ENCODE measurements at places on chromosomes 2 and 18. TPM values are rescaled to one million over a fixed set of nuclear protein-coding genes. Genes with fewer than 3 reads are reported as not detected.

DNA sequence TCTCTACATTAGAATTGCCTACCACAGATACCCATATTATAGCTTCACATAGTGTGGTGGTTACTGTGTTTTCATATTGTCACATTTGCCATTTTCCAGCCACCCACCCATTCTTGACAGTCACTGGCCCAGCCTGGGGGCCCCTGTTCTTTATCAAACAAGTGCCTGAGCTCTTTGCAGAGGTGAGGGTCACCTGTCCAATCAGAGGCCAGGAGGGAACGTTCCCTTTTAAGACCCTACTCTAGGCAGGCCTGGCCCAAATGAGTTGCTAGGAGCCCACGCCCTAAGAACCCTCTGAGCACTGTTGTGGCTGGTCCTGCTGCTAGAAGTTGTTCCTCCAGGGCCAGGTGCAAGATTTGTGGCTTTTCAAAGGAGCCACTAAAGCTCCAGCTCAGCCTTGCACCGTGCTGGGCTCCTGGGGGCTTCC is 5.2 kb downstream of the IL37 start:
- DNase-seq: no peak

Gene GALNT5
- total RNA-seq: 0.27 TPM

- no peak for DNase-seq
Observed at GRCh38 chr2:164335947-164336346, 285.3 kb downstream of the GRB14 start.

- DNase-seq: no peak
Observed at GRCh38 chr2:45968946-45969584, 317.6 kb downstream of the PRKCE start.

GRCh38 chr18:76368976-76369375 is 126.1 kb downstream of the ZNF516 start:
- DNase-seq: no peak

GRCh38 chr2:217834057-217834620 is 168.7 kb downstream of the TNS1 start:
- no peak for DNase-seq

Gene COL4A4
- not detected for total RNA-seq

Gene IL1RL2
- total RNA-seq: not detected

Gene C2orf66
- 0.27 TPM for total RNA-seq

GRCh38 chr2:137937246-137937645 is 27.0 kb upstream of the HNMT start:
- no peak for DNase-seq

Gene ADD2
- total RNA-seq: 4.3 TPM

DNA sequence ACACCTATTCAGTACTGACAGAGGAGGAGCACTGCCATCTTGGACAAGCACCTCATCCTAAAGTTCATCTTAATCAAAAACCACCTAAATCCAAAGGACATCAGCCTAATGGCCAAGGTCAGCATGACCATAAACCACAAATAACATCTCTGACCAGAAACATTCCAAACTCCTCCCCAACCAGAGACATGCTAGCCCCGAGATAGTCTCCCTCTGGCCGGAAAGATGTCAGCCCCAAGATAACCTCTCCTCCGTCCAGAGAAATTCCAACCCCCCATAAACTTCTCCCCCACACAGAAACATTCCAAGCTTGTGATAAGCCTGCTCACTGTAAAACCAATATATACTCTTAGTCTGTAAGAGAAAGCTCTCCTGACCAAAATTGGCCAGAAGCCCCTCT is 260.6 kb downstream of the CLIP4 start:
- no peak for DNase-seq

GRCh38 chr2:219081701-219082331 is 21.1 kb upstream of the IHH start:
- no peak for DNase-seq

Gene TLX2
- total RNA-seq: 0.27 TPM

- no peak for DNase-seq
Observed at GRCh38 chr2:505941-506340, 171.3 kb downstream of the TMEM18 start.

- DNase-seq: no peak
Observed at GRCh38 chr2:10541775-10542432, 93.8 kb upstream of the ODC1 start.

GRCh38 chr2:54914637-54915036 is 135.6 kb downstream of the RTN4 start:
- DNase-seq: no peak

GRCh38 chr18:50687491-50687890 is 127.6 kb downstream of the MAPK4 start:
- no peak for DNase-seq

GRCh38 chr18:59050661-59051057 is 89.0 kb upstream of the SEC11C start:
- DNase-seq: no peak

Gene NEU2
- total RNA-seq: not detected

Gene LYG1
- total RNA-seq: not detected

Gene C2orf92
- total RNA-seq: 5.1 TPM

DNA sequence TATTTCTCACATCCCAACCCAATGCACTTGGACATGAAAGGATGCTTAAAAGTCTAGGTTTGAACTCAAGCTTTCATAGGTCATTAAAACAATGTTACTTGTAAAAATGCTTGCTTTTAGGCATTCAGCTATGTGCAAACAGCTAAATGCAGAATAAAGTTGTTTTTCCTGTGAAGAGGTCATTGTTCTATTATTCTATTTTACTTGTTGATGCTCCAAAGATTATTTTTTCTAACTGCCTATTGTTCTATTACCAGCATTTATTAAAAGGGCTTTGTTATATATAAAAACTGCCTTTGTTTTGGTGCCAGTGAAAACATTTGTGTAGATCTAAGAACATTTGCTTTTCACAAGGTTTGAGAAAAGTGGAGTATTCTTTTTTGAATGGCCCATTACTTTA is 49.4 kb downstream of the TMEM178A start:
- DNase-seq: no peak

- no peak for DNase-seq
Observed at GRCh38 chr18:62343316-62343715, 18.2 kb downstream of the TNFRSF11A start.

GRCh38 chr18:71168557-71169145 is 879.8 kb downstream of the SOCS6 start:
- DNase-seq: no peak

Gene ACMSD
- total RNA-seq: not detected

- no peak for DNase-seq
Observed at GRCh38 chr2:105915005-105915558, 170.4 kb downstream of the NCK2 start.

GRCh38 chr18:28041366-28041765 is 135.6 kb downstream of the CDH2 start:
- DNase-seq: no peak

Gene RAX
- total RNA-seq: not detected

Gene HMSD
- total RNA-seq: not detected

GRCh38 chr2:191938779-191939178 is 91.9 kb upstream of the CAVIN2 start:
- DNase-seq: no peak

Gene COL3A1
- not detected for total RNA-seq

Gene CYRIA
- total RNA-seq: 4.0 TPM

Gene POTEI
- total RNA-seq: not detected

DNA sequence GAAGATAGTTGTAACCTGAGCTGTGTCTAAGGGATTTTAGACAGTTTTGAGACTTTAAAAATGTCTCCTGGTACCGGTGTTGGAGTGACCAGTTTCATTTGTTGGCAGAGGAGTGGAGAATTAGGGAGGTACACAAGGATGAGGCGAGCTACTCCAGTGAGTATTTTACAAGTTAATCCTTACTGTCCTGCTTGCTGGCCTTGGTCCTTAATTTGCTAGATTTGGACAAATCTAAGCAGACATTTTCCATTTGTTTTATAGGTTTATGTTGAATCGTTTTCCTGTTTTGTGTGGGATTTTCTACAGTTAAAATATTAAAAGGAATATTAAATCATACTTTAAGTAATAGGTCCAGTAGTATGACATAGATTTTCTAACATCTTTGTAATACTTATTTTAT is 101.8 kb downstream of the ZNF407 start:
- no peak for DNase-seq

GRCh38 chr18:48859311-48860268 is 91.2 kb downstream of the SMAD7 start:
- DNase-seq: no peak

Gene LRP2
- 0.27 TPM for total RNA-seq

DNA sequence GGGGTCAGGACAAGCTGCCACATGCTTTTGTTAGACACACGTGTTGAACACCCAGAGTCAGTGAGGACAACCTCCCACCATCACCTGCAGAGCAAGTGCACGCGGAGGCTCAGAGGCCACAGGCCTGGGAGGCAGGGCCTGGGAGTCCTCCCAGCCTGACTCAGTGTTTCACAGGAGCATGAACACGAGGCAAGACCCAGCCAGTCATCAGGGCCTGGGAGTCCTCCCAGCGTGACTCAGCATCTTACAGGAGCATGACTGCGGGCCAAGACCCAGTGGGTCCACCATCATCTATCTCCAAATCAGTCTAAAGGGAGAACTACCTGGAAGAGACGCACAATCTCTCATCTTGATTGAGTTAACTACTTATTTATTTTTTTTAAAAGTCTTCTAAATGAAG is 112.6 kb upstream of the PXDN start:
- no peak for DNase-seq

Gene ING5
- total RNA-seq: 43.9 TPM

Gene CHRNG
- not detected for total RNA-seq

Gene KIF1A
- total RNA-seq: not detected

DNA sequence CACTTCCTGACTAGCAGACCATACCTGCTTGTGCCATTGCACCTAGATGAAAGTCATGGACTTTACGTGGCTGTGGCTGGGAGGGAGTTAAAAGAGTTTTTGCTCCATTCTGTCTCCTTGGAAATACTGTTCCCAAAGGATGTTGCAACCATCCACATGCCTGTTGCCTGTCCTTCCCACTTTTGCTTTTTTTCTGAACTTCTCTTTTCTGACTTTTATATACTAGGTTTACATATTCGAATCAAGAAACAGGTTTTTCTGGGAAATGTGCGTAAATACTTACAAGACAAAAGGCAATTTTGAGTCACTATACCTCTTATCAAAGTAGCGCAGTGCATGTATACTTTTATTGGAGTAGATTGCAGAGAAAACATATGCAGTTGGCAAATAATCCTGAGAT is 244.8 kb downstream of the PRKCE start:
- no peak for DNase-seq

- DNase-seq: no peak
Observed at GRCh38 chr2:130327703-130328527, 14.8 kb upstream of the IMP4 start.

Gene IL18RAP
- 0.27 TPM for total RNA-seq
